ENCODE measurements at places on chromosomes 16 and 17.
A peak's percentile ranks its signal among the peaks of the same experiment; 100 is the strongest.

DNA sequence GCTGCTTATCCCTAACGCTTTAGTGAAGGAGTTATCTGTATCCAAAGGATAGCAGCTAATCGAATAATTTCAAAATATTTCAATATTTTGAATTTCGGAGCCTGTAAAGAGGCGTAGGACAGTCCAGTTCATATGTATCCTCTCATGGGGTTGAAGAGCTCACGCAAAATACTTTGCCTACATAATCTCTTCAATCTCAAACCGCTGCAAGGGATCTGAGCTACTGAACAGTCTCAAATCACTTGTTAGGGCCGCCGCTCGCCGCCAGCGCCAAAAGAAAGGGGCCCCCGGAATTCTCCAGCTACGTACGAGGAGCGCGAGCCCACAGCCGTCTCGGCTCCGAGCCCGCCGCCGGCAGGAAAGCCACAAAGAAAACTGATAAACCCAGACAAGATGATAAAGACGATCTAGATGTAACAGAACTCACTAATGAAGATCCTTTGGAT is 601 bp upstream of the RFWD3 start:
- DNase-seq = no peak

DNA sequence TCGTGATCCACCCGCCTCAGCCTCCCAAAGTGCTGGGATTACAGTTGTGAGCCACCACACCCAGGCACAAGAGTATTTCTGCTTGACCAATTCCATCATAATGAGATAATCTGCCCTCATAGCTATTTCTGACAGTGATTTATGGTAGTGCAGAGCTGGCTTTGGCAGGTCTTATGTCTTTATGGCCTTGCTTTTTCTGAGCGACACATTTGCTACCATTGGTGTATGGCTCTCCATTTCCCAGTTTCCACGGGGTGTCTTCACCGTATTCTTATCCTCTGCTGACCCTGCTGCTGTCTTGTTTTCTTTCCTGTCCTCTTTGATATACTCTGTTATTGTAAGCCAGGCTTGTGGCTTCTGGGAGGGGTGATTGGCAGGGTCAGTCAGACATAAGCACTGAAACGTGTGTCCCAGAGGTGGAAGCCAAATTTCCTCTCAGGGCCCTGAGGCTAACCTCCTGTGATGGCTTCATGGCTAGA is 161.1 kb upstream of the TBX2 start:
- no peak for DNase-seq

GRCh38 chr17:16987830-16988601 is 16.1 kb upstream of the TNFRSF13B start:
- peak; percentile 30 for DNase-seq

DNA sequence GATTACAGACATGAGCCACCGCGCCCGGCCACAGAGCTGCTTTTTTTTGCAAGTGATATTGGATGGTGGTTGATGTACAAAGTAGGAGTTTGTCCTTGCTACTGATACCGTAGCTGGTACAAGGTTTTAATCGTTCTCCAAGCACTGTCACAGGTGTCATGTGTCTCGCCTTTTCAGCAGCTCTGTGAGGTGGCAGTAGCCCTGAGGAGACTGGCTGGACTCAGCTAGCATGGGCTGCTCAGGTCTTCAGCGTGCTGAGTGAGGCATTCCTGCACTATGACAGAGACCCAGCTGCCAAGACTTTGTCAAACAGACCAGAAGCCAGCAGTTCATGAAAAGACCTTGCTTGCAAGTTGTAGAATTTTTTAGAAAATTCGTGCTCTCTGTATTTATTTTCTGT is 7.2 kb downstream of the WWOX start:
- no peak for DNase-seq

DNA sequence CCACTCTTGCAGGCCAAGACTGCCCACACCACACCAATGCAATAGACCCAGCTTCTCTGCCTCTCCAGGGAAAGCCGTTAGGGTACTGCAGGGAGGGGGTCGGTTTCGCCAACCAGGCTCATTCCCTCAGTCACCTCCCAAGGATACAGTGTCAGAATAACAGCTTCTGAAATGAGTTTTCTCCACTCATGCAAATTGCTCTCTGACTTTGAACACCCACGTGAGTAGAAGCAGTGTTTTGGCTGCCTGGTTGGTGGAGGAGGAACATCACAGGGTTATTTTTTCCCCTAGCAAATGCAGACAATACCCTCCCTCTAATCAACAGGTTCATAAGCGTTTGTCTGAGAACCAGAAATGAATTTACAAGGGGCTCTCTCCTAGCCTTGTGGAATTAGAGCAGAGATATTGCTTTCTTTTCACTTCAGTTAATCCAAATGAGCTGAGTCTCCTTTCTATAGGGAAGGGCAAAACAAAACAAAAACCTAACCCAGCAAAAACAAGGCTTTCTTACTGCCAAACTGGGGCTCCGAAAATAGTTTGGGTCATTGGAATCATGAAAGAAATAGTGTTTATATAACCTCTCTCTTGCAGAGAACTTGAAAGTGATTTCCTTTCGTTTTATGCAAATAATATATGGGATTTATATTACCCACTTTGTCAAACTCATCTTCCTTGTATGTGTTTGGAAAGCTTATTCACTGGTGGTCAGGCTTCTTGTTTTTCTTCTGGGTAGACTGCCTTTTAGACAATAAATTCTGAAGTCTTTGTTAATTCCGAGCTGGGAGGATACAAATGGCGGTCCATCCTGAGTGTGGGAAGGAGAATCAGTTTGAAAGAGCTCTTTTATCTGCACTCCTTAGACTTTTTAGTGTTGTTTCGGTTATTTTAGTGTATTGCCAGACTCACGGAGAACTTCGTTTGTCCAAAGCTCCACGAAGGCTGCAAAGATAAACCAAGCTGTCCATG is 229.9 kb downstream of the MSI2 start:
- no peak for DNase-seq
